CD8-positive, alpha-beta memory T cell (primary cell): ENCODE measurements at places on chromosomes 2 and 18. TPM values are rescaled to one million over a fixed set of nuclear protein-coding genes. Genes with fewer than 3 reads are reported as not detected.

DNA sequence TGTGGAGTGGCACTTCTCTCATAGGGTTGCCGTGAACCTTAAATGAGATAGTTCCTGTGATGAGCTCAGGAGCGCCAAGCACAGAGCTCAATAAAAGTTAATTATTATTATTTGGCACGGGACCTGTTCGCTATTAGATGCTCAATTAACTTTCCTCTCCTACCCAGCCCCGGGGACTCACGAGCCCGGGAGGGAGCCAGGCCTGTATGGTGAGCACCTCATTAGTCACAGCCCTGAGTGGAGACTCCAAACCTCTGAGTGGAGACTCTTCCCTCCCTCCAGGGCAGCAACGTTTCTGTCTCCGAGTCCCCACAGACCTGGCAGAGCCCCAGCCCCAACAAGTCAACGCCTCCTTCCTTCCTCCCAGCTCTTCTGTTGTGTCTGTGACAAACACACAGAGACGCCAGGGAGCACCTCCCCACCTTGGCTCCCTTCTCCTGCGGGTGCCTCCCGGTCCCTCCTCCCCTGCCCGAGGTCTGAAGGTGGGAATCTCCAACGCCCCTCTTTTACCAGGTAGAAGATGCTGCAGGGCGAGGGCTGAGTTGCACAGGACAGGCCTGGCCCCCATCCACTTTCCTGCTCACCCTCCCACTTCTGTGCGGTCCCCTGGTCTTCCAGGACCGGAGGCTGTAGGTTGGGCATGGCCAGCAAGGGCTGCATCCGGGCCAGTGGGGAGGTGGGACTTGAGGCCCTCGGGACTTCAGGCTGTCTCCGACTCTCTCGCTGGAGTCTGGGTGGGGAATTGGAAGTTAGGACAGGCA, 52.7 kb upstream of the ODC1 start:
- no peak for DNase-seq
- H3K36me3 ChIP-seq: no peaks in the 10 kb centered on the region
- no peak overlapping the region for H3K27ac ChIP-seq
- peaks cover 3% of the 10 kb centered on the region for H3K27me3 ChIP-seq

DNA sequence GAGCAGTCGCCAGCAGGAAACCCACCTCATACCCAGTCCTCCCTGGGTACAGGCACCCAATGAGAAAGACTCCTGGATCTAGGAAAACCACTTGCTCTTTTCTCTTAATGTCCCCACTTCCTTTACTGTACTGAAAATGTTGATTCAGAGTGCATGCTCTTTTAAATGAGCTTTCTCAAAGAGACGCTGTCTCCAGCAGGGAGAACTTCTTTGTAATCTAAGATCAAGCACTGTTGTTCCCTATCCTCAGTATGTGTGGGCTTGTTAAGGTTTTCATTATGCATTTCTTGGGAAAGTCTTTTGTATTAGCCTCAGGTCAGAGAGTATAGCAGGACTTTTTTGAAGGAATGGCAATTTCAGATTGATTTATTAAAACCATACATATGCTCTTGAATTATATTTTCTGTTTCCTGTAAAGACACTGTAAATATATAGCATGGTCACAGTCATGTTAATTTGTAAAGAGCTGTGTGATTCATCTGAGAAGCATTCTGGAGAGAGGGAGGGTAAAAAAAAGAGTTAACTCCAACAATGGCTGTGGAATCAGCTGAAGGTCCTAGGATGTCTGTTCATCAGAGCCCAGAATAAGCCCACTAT, 178.1 kb downstream of the MGAT5 start:
- no peaks in the 10 kb centered on the region for H3K27me3 ChIP-seq
- H3K36me3 ChIP-seq: peaks cover 45% of the 10 kb centered on the region
- DNase-seq: no peak
- H3K4me3 ChIP-seq: no peak overlapping the region
- H3K4me1 ChIP-seq: no peaks in the 10 kb centered on the region

ASB18 gene
- not detected for polyA plus RNA-seq

- H3K36me3 ChIP-seq: no peaks in the 10 kb centered on the region
- DNase-seq: no peak
- H3K27me3 ChIP-seq: no peaks in the 10 kb centered on the region
- H3K27ac ChIP-seq: no peak overlapping the region
- no peak overlapping the region for H3K4me3 ChIP-seq
These were observed 203.5 kb downstream of the NDUFA10 start for GRCh38 chr2:239821694-239822075.

DNA sequence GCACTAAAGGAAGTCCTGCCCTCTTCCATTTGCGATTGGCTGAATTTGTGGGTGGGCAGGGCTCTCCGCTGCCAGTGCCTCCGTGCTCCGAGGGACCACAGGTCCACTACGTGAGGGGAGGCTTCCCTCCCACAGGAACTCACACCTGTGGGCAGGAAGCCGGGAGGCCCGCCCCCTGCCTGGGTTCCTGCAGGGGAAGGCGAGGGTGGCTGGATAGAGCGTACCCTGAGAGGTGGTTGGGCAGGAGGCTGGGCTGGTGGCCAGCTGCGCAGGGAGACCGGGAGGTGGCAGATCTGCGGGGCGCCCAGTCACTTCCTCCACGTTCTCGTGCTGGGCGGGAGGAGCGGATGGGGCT, 47.0 kb upstream of the PTH2R start:
- peak; percentile 11 for DNase-seq
- no peaks in the 10 kb centered on the region for H3K4me1 ChIP-seq
- H3K4me3 ChIP-seq: no peak overlapping the region
- H3K27ac ChIP-seq: no peak overlapping the region
- H3K36me3 ChIP-seq: no peaks in the 10 kb centered on the region

GRCh38 chr2:195092341-195092740, 564.7 kb upstream of the SLC39A10 start:
- no peak overlapping the region for H3K4me3 ChIP-seq
- no peaks in the 10 kb centered on the region for H3K4me1 ChIP-seq
- H3K27ac ChIP-seq: no peak overlapping the region
- H3K36me3 ChIP-seq: no peaks in the 10 kb centered on the region
- no peaks in the 10 kb centered on the region for H3K27me3 ChIP-seq

DNA sequence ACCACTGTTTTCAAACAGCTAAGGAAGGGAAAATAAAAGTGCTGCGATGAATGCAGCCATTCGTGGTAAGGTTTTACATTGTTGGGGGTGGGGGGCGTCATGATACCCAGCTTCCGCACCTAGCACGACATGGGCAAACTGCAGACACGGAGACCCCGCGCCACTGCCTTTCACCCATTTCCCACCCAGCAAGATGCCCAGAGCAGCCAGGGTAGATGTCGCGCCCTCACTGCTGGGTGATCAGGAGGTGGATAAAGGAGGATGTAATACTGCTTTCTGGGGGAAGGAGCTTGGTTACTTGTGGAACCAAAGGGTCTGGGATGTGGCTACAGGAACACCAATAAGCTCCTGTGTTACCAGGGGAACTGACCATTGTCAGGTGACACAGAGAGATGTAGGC, 138.4 kb downstream of the ZNF516 start:
- no peak overlapping the region for H3K27ac ChIP-seq
- no peaks in the 10 kb centered on the region for H3K27me3 ChIP-seq
- no peaks in the 10 kb centered on the region for H3K36me3 ChIP-seq
- no peak overlapping the region for H3K4me3 ChIP-seq
- no peaks in the 10 kb centered on the region for H3K4me1 ChIP-seq

XDH gene
- polyA plus RNA-seq: not detected

DNA sequence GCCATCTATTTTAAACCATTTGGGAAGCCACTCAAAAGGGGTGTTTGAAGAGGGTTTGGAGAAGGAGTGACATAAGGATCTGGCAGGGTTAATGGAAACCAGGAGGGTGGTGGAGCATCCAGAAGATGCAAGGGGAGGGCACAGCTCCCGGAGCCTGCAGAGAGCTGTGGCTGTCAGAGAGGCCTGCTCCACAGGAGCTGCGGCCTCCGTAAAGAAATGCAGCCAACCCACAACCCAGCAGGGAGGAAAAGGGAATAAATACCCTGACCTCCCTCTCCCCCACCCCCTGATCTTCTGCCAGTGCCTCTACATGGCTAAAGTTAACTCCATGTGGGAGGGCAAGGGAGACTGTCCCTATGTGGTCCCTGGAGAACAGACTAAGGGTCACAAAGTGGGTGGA, 567.1 kb upstream of the POU3F3 start:
- no peak overlapping the region for H3K4me3 ChIP-seq
- no peak for DNase-seq
- H3K27ac ChIP-seq: no peak overlapping the region
- H3K4me1 ChIP-seq: no peaks in the 10 kb centered on the region
- no peaks in the 10 kb centered on the region for H3K36me3 ChIP-seq
- H3K27me3 ChIP-seq: no peaks in the 10 kb centered on the region

ATL2 gene
- 23.4 TPM for polyA plus RNA-seq

DCDC2C gene
- not detected for polyA plus RNA-seq

- H3K27me3 ChIP-seq: no peaks in the 10 kb centered on the region
- no peaks in the 10 kb centered on the region for H3K36me3 ChIP-seq
- no peak overlapping the region for H3K27ac ChIP-seq
These were observed 285.1 kb upstream of the SLC14A2 start for GRCh38 chr18:45330170-45330594.

C1QL2 gene
- not detected for polyA plus RNA-seq

DNA sequence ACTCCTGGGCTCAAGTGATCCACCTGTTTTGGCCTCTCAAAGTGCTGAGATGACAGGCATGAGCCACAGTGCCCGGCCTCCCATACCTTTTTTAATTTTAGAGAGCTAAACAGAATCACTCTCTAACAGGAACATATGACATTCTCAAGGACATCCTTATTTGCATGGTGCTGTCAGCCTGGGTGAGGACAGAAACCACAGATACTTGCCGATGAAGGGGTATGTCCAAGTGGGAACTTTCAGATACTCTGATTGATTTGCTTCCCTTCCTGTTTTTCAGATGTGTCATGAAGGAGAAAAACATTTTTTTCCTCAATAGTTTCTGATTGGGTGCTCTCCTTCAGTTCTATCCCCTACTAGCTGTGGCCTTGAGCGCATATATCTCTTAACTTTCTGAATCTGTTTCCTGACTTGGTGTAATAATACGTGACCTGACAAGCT, 49.6 kb downstream of the MYO3B start:
- H3K36me3 ChIP-seq: no peaks in the 10 kb centered on the region
- H3K4me1 ChIP-seq: no peaks in the 10 kb centered on the region
- H3K27me3 ChIP-seq: no peaks in the 10 kb centered on the region
- no peak for DNase-seq
- H3K27ac ChIP-seq: no peak overlapping the region
- H3K4me3 ChIP-seq: no peak overlapping the region

- no peak overlapping the region for H3K4me3 ChIP-seq
- no peak overlapping the region for H3K27ac ChIP-seq
- H3K27me3 ChIP-seq: no peaks in the 10 kb centered on the region
These were observed 19.7 kb downstream of the CROCC2 start for GRCh38 chr2:240925568-240926515.

- no peak overlapping the region for H3K27ac ChIP-seq
- H3K4me1 ChIP-seq: peaks cover 3% of the 10 kb centered on the region
- peaks cover 61% of the 10 kb centered on the region for H3K36me3 ChIP-seq
These were observed 96.3 kb downstream of the XRCC5 start for GRCh38 chr2:216205486-216205885.

- no peak for DNase-seq
- H3K4me3 ChIP-seq: no peak overlapping the region
- H3K27me3 ChIP-seq: no peaks in the 10 kb centered on the region
- no peak overlapping the region for H3K27ac ChIP-seq
- peaks cover 14% of the 10 kb centered on the region for H3K4me1 ChIP-seq
These were observed 6.3 kb upstream of the ADGRF3 start for GRCh38 chr2:26352892-26353291.

GRCh38 chr2:145811276-145812164, 1291.6 kb upstream of the ZEB2 start:
- H3K36me3 ChIP-seq: no peaks in the 10 kb centered on the region
- no peaks in the 10 kb centered on the region for H3K27me3 ChIP-seq
- H3K27ac ChIP-seq: no peak overlapping the region

DNA sequence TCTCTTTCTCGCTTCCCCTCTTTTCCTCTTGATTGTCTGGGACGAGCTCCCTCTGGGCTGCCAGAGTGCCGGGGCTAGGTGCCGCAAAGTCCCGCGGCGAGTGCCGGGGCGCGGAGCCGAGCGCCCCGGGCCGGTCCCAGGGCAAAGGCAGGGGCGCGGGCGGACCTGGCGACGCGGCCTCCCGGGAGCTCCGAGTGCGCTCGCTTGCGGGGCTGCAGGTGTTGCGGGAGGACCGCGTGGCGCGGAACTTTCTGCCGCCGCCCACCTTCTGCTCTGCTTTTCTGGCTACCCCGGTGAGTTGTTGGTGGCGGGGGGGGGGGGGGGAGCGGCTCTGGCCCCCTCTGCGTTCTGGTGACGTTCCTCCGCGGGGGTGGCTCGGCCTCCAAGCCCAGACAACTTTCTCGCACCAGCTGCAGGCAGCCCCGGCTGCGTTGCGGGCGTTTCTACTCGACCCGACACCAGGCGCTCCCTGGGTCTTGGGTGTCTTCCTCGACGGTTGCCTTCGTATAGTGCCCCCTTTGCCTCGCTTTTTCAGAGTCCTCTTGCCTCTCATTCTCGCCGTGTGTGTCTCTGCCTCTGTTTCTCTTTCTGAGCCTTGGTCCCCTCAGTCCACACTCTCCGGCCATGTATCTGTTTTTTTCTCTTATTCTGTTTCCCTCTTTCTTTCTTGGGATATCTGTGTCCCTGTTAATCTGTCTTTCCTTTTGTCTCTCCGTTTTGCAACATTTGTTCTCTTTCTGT, 759 bp downstream of the GALNT13 start:
- H3K4me3 ChIP-seq: no peak overlapping the region
- no peaks in the 10 kb centered on the region for H3K27me3 ChIP-seq
- DNase-seq: no peak
- H3K4me1 ChIP-seq: no peaks in the 10 kb centered on the region

- H3K36me3 ChIP-seq: no peaks in the 10 kb centered on the region
- peaks cover 10% of the 10 kb centered on the region for H3K4me1 ChIP-seq
- H3K4me3 ChIP-seq: no peak overlapping the region
- no peaks in the 10 kb centered on the region for H3K27me3 ChIP-seq
These were observed 35.0 kb downstream of the TMEFF2 start for GRCh38 chr2:192159736-192160135.

DNA sequence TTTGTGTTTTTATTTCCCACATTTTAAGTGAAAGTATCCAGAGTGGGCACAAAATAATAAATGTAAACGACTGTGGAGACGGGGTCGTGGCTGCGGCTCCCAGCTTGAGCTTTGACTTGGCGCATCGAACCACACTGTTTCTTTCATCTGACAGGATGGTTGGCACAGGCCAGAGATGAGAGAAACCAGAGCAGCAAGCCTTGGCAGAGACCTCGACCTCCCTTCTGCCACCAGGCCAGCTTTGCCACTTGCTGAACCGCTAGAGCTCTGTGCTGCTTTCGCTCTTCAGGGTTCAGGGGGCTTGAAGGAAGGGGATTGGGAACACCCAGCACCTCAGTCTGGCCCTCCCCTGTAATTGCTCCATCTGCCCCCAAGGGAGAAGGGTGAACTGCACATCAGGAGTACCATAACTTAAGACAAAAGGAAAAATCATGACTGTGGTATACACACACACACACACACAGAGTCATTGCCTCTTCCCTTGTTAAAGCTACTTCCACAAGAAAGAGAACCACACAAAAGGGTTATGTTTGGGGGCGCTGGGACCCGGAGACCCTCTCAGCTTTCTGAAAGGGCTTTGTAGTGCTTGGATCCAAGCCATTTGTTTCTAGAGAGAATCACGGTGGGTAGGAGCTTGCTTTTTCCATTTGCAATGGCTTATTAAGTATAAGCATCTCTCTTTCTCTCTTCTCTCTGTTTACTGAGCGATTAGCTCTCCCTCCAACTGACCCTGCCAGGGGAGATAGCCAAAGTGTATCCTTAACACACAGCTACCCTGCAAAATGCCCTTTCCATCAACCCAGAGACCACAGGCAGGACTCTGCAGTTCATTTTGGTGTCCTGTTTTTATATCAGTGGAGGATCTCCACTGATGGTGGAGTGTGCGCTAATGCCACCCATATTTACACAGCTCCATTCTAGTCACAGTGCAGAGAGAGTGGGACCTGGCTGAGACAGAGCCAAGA, 23.0 kb downstream of the POU3F3 start:
- H3K4me3 ChIP-seq: no peak overlapping the region
- no peaks in the 10 kb centered on the region for H3K27me3 ChIP-seq
- no peaks in the 10 kb centered on the region for H3K36me3 ChIP-seq
- no peak overlapping the region for H3K27ac ChIP-seq
- H3K4me1 ChIP-seq: no peaks in the 10 kb centered on the region

DBI gene
- polyA plus RNA-seq: 372 TPM

KCNF1 gene
- polyA plus RNA-seq: not detected

MC4R gene
- polyA plus RNA-seq: not detected
